ENCODE measurements at places on chromosomes 16 and 17. TPM values are rescaled to one million over a fixed set of nuclear protein-coding genes. Genes with fewer than 3 reads are reported as not detected.

OMG gene
- not detected for total RNA-seq

KRTAP4-6 gene
- not detected for total RNA-seq

C16orf86 gene
- total RNA-seq = 2.2 TPM

TBC1D3K gene
- not detected for total RNA-seq

- H3K4me3 ChIP-seq = no peak overlapping the region
- H3K4me1 ChIP-seq = no peaks in the 10 kb centered on the region
- H3K27ac ChIP-seq = no peak overlapping the region
- no peaks in the 10 kb centered on the region for H3K36me3 ChIP-seq
- H3K27me3 ChIP-seq = peaks cover 4% of the 10 kb centered on the region
These were observed 7.3 kb downstream of the CDH13 start for GRCh38 chr16:82633964-82634600.

DNA sequence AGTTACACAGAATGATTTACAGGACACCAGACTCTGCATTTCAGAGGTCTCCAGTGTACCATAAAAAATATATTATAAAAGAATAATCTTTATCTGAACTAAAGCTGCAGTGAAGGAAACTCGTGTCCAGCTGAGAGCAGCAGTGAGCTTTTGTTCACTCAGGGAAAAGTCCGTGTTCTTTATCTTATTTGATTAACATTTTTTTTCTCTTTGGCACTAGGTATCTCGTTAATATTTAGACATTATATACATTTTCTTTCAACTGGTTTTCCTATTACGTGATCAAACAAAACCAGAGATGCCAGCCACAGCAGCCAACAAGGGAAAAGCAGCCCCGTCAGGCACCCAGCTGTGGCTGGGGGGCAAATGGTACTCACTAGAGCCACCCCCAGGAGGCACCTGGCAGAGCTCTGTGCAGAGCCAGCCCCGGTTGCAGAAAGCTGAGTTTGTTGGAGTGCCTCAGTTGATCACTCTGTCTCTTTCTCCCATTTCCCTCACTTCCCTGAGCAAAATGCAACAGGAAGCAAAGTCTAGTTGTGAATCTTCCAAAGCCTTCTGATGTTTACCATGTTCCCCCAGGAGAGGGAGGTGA lies 1.1 kb upstream of the HS3ST4 start:
- H3K4me3 ChIP-seq = no peak overlapping the region
- peaks cover 10% of the 10 kb centered on the region for H3K27me3 ChIP-seq

Measured in K562 (cell line).